Omental fat pad (tissue), 4 donors: ENCODE measurements at places on chromosomes 13 and 19.
A peak's percentile ranks its signal among the peaks of the same experiment; 100 is the strongest.

DNA sequence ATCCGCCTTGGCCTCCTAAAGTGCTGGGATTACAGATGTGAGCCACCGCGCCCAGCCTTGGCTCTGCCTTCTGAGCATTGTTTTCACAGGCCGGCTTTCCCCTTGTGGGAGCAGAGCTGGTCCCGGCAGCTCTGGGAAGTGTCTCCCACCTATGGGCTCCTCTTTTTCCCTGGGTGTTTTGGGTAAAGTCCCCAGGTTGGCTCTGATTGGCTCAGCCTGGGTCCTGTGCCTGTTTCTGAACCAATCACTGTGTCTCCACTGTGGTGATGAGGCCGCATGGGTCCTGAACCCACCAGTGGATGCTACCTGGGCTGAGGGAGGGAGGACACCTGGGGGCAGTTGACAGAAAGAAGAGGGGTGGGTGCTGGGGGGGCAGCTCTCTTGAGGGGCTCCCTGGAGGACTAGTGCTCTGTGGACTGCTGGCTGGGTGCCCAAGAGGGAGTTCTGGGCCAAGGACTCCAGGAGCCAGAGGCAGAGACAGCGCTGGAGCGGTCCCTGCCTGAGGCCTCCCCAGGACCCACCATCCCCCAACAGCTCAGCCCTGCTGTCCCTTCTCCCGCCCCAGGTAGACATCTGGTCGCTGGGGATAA is 19.6 kb upstream of the NCCRP1 start:
- no peak for DNase-seq

GRCh38 chr13:27371932-27372331 is 52.5 kb upstream of the GTF3A start:
- DNase-seq = no peak

DNA sequence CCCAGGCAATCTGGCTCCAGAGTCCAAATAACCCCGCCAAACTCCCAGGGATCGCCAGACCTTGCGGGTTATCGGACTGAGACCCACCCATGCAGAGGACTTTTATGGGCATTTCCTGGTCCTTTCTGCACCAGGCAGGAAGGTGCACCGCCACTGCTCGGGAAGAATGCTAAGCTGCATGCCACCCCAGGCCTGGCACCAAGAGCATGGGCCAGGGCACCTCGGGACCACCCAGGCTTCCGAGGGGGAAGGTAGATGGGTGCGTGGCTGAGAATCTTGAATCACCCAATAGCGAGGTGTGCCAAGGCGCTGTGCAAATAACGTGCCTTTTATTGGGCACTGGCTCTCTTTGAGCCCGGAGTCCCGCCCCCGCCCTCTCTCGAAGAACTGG is 422 bp upstream of the ZNF575 start:
- DNase-seq = no peak

DNA sequence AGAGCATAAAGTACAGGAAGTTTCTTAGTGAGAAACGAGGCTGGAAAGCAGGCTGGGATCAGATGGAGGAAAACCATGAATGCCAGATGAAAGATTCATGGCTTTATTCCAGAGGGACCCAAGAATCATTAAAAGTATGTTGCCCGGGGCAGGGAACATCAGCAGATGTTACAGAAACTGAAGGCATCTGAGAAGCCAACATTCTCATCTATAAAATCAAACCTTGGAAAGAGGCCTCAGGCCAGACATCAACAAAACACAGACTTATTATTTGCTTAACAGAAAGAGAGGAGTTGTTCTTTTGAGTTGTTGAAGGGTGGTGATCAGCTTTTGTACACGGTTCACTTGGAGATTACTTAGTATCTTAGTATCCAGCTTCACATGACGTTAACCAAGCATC is 543.6 kb downstream of the RFC3 start:
- DNase-seq = no peak

GRCh38 chr13:105774739-105775460 is 760.6 kb downstream of the EFNB2 start:
- no peak for DNase-seq

- DNase-seq = no peak
Measured at GRCh38 chr13:75372517-75372916, 109.5 kb downstream of the TBC1D4 start.

DNA sequence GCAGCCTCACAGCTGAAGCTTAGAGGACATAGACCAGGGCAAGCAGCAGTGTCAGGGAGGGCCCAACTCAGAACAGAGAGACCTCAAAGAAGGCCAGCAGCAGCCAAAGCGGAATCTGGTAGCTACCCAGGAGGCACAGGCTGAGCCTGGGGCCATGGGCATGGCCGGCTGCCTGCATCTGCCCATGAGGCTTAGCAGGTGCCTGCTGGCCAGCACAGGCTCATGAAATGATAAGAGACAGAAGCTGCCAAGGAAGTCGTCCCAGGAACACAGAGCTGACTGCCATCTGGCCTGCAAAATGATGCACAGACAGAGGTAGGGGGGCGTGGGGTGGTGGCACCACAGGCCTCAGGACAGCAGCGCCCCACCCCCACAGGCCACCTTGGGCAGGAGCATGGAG is 29.2 kb downstream of the TUBA3C start:
- no peak for DNase-seq

- no peak for DNase-seq
Measured at GRCh38 chr13:66659286-66659685, 570.9 kb downstream of the PCDH9 start.

DNA sequence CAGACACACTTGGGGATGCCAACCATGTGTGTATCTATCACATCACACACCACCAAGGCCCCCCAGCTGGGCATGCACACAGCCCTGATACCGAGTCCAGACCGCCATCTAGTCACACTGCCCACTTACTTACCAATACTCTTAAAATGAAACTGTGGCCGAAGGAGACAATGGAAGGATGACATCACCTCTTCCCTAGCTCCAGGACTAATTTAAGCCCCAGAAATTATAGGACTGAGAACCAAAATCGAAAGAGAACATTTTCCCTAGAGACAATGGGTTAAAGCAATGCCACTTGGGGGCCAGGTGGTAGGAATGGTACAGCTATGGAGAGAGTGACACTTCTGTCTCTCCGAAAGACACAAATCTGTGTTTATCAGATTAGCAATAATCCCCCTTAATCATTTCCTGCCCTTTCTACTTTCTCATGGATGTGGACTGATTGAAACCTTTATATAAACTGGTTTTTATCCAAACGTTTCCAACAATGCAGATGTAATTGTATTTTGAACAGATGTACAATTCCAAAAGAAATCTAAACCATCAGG is 663 bp upstream of the GGACT start:
- no peak for DNase-seq

DNA sequence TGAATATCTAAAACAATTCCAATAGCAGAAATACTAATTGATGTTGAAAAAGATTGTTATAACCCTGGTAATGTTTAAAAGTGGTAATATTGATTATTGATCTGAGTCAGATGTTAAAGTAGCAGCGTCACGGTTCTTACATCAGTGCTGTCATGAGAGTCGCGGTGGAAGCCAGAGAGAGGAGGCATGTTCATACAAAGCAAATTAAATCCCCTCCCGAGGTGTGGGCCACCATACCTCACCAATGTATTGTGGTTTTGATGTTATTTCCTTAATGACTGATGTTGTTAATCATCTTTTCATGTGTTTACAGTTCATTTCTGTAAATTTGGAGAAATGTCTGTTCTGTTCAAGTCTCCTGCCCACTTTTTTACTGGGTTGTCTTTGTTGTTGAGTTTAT is 11.2 kb downstream of the ZNF317 start:
- DNase-seq = no peak

DNA sequence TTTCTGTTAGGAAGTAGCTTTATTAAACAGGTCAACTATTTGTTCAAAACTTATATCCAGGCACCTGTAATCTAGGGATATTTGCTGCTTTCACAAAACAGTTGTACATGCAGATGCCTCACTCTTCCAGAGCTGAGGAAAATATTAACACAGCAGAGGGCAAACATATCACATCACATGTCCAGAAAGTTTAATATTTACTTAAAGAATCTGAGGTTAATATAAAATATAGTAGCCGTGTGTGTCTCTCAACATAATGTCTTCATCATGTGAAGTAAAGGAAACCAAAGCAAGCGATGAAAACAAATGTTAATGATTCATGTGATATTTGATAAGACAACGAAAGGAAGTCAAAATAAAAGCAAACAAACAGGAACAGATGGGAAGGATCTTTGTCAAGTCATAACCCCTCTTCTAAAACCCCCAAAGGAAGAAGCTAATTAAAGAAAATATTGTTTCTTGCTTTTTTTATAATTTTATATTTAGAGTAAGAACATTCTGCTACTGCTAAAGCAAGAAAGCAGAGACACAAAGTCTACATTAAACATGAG is 418.8 kb downstream of the DACH1 start:
- no peak for DNase-seq

- DNase-seq = no peak
Measured at GRCh38 chr13:44895264-44895952, 93.9 kb downstream of the NUFIP1 start.

DNA sequence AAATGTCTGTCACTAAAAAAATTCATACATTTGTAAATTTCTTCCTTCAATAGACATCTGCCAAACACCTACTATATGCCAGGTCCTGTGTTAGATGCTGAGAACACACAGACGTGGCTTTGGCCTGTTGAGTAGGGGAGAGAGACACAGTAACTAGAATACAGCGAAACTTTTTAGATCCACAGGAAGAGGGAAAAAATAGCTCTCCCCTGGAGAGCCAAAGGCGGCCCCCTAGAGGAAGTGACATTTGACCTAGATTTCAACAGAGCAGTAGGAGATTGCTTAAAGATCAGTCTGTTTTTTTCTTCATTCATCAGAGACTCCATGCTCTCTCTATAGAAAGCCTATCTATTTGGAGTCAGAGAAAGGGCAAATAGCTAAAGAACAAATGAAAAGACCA is 11.3 kb downstream of the LCP1 start:
- DNase-seq = no peak

DNA sequence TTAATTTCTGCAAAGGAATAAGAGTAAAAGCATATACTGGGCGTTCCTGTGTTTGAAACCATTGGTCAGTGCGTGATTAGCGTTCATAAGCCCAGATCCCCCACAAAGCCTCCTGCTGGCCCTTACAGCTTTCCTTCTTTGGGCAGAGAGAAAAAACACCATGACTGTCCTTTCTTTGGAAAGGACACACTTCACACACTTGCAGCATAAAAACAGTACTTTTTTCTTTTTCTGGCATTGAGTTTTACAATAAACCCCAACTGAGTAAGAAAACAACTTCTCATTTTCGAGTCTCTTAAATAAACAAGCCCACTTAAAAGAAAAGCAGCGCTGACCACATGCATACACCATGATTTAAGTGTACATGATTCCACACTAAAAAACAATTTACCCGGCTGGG is 35.8 kb downstream of the SMAD9 start:
- DNase-seq = no peak

- DNase-seq = peak; percentile 58
Measured at GRCh38 chr19:47225746-47226425, 5.1 kb downstream of the BBC3 start.

DNA sequence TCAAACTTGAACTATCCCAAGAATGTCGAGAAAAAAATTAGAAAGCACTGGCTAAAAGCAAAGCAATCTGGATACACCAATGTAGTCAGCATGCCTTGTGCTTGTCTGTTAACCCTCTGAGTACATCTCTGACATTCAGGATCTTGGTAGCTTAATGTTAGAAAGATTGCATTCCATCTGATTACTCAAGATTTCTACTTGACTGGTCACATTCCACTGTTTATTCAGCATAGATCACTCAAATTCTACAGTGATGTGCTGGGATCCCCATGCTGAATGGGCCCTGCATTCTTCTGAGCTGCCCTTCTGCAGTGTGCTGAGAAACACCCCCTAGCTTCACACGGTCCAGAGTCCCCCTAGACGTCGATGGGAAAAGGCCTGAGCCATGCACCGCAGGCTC is 295.4 kb upstream of the MAB21L1 start:
- no peak for DNase-seq

GRCh38 chr19:53818756-53819155 is 5.4 kb downstream of the NLRP12 start:
- no peak for DNase-seq

GRCh38 chr19:50669302-50670101 is 20.3 kb downstream of the C19orf81 start:
- no peak for DNase-seq
